ENCODE measurements at places on chromosomes 12 and 14.

DNA sequence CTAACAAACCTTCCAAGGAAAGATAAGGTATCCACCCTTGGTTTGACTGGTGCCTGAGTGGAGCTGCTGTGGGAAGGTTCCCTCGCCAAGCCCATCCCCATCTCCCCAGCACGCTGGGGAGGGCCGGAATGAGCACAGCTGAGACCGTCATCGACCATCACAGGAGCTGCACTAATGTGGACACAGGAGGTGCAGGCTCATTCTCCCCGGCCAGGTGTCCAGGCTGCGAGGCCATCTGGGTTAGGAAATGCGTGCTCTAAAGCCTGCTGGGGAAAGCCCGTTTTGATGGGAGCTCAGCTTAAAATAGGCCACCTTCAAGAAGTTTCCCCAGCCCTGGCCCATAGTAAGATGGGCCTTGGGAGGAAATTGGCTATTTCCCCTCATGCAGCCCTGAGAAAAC lies 35.2 kb upstream of the FOXN3 start:
- peak; percentile 96 for DNase-seq

GRCh38 chr12:128387811-128388422 lies 120.9 kb downstream of the TMEM132C start:
- DNase-seq, result no peak

- DNase-seq, result no peak
Observed at GRCh38 chr14:22438742-22439141, 150.3 kb downstream of the DAD1 start.

DNA sequence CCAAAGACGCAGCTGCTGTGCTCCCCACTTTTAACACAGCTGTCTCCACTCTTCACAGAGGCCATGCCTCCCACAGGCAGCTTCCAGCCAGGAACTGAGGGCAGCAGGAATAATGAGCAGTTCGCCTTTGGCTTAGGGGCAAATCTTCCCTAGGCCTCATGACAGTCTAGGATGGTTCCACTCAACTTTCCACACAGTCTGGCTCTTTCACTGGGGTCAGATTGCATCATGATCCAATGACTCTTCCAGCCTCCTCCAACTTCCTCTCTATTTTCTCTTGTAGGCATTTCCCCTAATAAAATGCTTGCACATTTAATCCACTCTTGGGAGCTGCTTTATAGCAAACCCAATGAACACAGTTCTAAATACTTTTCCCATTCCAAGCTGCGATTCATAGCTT lies 271.6 kb upstream of the ATP2B1 start:
- no peak for DNase-seq

GRCh38 chr14:52951681-52952554 lies 1.1 kb upstream of the FERMT2 start:
- no peak for DNase-seq

DNA sequence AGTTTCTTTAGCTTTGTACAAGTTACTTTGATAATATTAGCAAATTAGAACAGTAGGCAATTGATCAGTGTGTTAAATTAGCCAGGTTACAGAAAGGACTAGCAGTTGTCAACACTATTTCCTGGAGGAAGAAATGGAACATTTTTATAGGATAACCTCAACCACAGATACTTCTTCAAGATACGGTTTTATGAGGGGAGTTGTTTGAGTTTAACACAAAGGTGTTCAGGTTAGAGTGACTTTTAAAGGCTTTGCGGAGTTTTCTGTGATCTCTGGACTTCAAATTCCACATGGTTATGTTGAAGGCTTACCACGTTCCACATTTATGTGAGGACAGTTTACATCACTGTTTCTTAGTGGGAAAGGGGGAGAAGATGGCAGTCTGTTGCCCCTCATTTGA lies 19.3 kb downstream of the YARS2 start:
- DNase-seq, result no peak

DNA sequence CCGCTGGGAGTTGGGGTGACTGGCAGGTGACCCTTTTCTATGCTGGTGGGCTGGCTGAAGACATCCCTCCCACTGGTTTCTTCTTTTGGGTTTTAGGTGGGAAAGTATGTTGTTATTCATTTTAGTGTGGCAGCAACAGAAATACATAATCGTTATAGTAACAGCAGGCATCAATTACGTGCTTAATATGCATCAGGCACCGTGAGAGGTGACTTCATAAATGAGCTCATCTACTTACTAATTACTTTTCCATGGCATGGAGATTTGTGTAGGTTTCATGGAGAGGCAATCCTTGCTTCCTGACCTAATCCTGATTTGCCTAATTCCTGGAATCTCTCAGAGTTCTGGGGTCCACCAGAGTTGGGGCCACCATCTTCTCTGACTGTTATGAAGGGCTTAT lies 13.4 kb upstream of the CELA1 start:
- no peak for DNase-seq

GRCh38 chr14:77085538-77085937 lies 12.5 kb upstream of the CIPC start:
- no peak for DNase-seq

All from cerebellar nuclear complex (tissue), 1 donor.